ENCODE measurements at places on chromosomes 2 and 18.

- no peak for DNase-seq
Measured at GRCh38 chr18:62450546-62451410, 72.0 kb upstream of the ZCCHC2 start.

GRCh38 chr18:13688191-13689136, 37.9 kb downstream of the FAM210A start:
- DNase-seq: no peak

- no peak for DNase-seq
Measured at GRCh38 chr2:236172255-236173035, 4.3 kb upstream of the GBX2 start.

DNA sequence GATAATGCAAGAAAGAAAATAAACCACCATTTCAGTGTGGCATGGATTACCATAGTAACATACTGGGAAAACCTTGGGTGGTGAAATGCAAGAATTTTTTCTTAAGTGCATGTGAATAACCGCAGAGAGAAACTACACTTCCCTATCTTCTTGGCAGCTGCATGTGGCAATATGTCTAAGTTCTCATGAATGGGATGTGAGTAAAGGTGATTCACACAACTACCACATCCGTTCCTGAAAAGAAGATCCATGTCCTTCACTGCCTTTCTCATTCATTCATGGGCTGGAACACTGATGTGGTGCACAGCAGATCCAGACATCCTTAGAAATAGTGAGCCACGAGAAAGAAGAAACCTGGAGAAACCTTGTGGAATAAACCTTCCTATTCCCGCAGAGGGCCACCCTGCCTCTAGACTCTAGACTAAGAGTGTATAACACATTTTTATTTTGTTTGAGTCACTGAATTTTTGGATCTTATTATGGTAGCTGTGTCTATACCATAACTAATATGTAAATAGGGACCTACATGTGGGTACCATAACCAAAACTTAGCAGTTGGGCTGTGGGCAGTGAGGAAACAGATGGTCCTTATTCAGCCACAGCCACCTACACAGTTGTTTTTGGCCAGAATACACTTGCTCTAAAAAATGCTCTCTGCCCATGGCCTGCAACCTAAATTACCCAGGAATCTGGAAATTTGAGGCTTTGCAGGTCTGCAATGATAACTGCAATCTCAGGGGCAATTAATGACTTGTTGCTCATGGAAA, 573.3 kb downstream of the LRP1B start:
- no peak for DNase-seq

GRCh38 chr2:191556463-191556862, 121.5 kb upstream of the NABP1 start:
- DNase-seq: no peak

- DNase-seq: no peak
Measured at GRCh38 chr18:48740851-48741485, 202.1 kb downstream of the CTIF start.

GRCh38 chr2:209473930-209474419, 50.1 kb downstream of the MAP2 start:
- no peak for DNase-seq

DNA sequence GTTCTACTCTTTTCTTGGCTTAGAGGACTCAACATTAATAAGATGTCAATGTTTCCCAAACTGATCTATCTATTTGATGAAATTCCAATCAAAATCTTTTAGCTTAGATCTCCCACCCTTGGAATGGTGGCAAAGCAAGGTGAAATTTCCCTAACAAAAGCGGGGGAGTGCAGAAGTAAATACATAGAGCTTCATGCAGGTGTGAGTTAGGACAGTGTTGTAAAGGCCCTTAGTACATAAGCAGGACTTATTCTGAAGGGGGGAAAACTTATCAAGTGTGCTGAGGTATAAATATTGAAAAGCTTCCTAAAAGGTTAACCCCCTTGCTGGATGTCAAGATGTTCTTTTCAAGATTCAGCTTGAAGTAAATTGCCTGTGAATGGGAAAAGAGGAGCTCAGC, 608.6 kb upstream of the CELF4 start:
- DNase-seq: no peak

DNA sequence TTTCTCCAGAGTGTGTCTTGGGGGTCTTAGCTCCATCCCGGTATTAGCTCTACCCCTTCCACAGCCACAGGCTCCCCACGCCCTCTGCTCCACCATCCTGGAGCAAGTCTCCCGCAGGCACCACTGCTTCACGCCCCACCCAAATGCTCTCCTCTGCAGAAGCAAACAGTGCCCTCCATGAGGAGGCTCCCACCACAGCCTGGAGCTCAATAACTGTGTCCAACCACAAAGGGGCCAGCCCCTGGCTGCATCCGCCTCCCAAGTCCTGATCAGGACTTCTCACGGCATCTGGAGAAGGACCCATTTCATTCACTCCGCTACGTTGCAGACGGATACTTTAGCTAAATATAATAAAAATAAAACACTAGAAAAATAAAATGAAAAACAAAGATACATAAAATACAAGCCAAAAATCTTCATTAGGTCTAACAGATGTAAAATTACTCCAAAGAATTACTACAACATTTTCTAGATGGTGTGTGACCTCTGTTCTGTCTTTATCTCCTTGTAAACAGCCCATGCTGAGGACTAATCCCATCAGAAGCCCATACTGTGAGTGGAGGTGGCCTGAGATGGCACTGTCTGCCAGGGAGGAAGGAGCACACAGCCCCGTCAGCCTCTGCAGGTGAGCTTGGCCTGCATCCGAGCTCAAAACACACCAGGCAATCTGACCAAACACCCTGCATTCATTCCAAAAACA, 210.8 kb upstream of the RAB6C start:
- no peak for DNase-seq

GRCh38 chr2:201196003-201196402, 13.1 kb downstream of the CASP10 start:
- no peak for DNase-seq

DNA sequence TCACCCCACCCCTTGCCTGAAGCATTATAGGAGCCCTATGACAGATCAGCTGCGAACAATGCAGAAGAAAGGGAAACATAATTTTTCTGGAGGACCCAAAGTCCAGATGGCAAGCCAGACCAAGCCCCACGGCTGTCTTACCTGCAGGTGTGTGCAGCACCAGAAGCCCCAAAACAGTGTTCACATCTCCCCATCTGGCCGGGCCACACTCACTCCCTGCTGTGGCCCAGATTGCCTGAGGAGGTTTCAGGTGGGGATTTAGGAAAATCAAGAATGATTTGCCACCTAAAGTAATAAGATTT, 11.7 kb upstream of the STK17B start:
- DNase-seq: no peak

GRCh38 chr18:79107886-79108285, 38.7 kb downstream of the ATP9B start:
- DNase-seq: no peak

DNA sequence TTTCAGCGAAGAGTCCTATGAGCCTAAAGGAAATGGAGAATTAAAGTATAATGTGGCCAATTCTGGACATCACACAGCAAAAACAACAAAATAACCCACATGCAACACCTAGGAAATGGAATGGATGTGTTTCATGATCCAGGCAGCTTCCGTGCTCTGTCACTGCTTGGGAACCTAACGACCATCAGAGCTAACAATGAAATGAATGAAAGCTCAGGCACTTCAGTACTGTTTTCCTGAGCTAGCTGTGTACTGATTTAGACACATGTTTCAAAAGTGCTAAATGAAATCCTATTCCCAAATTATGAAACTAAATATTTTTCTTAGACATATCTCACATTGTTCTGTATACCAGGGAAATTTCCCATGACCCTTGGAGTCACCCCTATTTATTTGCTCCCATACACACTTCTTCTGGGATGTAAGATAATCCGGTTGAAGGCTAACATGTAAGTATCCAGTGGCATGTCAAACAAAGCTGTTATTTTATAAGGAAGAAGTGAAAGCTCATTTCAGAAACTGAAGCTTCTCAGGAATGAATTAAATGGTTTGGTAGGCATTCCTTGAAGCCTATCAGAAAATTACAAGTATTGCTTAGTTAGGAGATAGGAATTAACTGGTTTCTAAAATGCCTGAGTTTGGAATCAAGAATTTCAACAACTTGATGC, 108.5 kb upstream of the RND3 start:
- DNase-seq: no peak

GRCh38 chr2:34423301-34423700, 824.2 kb upstream of the FAM98A start:
- DNase-seq: no peak

- no peak for DNase-seq
Measured at GRCh38 chr2:10770956-10771750, 41.4 kb downstream of the PDIA6 start.

GRCh38 chr2:238784671-238785527, 63.0 kb upstream of the TWIST2 start:
- no peak for DNase-seq

DNA sequence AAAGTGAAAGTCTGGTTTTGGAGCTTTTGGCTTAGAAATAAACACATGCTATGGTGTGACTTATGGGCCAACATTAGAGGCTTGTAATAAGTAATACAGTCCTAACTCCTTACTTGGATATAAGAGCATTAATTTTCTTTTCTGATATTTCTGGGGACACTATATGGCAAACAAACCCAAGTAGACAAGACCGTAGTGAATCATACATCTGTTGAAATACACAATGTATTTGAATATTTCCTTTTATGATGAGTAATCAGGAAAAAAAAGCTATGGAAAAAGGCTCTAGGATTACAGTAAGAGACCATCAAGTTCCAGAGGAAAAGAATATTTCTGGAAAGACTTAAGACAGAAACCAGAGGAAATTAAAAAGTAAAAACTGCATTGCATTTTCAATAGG, 146.0 kb upstream of the CYP26B1 start:
- no peak for DNase-seq

GRCh38 chr18:76913583-76913982, 91.2 kb downstream of the ZNF236 start:
- peak; percentile 12 for DNase-seq

DNA sequence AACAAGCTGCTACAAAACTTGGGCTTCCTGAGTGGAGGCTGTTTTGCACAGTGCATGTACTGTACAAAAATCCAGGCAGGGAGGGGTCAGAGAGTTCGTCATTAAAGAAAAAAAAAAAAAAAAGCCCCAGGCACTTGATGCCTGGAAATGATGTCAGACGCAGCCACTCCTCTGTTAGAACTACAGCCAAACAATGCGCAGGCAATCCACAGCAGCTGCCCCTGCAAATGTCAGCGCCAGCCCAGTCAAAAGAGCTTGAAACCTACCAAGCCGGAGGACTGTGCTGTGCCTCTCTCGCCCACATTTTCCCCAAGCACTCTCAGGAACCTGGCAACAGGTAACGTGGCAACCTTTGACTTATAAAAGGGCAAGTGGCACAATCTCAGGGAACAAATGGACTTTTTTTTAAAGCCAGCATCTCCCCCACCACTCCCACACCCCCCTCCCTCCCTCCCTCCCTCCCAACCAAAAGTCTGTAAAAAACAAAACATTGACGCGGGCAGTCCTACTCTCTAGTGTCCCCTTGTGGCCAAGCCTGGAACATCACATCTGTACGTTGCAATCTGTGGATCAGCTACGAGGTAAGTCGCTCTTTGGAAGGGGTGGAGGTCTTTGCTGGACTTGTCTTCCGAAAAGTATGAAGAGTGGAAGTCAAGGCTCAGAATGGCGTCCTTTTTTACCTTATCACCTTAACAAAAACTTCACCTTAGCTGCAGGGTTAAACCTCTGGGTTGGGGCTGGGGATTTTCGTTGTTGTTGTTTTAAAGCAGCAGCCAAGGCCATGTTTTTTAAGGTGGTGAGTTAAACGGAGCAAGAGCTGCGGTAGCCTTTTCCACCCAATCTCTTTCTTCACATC, 144.2 kb downstream of the TGIF1 start:
- DNase-seq: peak; percentile 70

DNA sequence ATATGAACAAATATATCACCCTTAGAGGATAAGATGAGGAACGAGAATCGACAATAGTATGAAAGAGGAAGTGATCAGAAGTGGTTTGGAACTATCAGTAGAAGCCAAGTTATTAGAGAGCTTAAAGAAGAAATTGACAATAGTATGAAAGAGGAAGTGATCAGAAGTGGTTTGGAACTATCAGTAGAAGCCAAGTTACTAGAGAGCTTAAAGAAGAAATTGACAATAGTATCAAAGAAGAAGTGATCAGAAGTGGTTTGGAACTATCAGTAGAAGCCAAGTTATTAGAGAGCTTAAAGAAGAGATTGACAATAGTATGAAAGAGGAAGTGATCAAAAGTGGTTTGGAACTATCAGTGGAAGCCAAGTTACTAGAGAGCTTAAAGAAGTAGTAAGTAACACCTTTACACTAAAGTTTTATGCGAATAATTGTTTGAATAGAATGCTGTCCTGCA, 175.5 kb downstream of the ZNF407 start:
- DNase-seq: no peak

DNA sequence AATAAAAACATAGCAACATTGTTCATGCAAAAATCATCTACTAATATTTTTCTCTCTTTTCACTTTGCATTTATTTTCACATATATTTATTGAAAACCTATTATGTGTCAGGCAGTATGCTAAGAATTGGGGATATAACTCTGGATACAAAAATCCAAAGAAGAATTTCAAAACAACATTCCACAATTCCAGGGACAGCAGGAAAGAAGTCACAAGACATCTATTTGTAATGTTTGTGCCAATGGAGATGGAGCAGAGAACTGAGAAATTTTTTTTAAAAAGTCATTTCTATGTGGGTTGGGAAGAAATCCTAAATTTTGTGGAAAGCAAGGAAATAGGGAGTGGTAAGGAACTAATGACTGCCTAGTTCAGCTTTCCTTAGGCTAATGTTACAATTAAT, 128.6 kb upstream of the TLK1 start:
- no peak for DNase-seq

DNA sequence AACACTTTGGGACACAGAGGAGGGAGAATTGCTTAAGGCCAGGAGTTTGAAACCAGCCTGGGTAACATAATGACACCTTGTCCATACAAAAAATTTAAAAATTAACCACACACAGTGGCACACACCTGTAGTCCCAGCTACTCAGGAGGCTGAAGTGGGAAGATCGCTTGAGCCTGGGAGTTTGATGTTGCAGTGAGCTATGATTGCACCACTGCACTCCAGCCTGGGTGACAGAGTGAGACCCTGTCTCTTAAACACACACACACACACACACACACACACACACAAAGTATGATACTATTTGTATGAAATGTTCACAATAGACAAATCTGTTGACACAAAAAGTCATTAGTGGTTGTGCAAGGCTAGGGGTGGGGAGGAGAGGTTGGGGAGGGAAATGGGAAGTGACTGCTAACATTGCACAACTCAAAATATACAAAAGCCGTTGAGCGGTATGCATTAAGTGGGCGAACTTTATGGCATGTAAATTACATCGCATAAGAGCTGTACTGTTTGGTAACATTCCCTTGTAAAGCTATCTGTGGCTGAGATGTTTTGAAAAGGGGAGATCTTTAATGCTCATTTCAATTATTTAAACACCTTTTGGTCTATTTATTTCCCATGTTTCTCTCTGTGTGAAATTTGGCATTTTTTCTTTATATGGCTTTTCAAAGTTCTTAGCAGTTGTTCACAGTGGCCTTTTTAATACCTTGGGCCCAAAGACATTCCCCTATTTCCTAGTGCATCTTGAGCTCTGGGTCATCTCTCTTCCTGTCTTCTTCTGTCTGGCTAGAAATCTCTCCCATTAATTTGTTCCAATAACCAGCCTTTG, 58.9 kb upstream of the ZNF516 start:
- DNase-seq: no peak

Measured in NCI-H2081 treated with DMSO at 0.1 percent for 48 hours (cell line).